Neural cell (in vitro differentiated cells): ENCODE measurements at places on chromosomes 3 and 15. TPM values are rescaled to one million over a fixed set of nuclear protein-coding genes. Genes with fewer than 3 reads are reported as not detected.

Gene DGKG
- polyA plus RNA-seq: 0.08 TPM in 1 of 2 replicates, not detected in the other

Gene STRIT1
- 1.1 and 1.2 TPM in 2 replicates for polyA plus RNA-seq

Gene PRSS50
- polyA plus RNA-seq: not detected in 2 replicates

Gene TNNC1
- polyA plus RNA-seq: 2.2 TPM in 1 of 2 replicates, not detected in the other

Gene SPINT1
- polyA plus RNA-seq: 0.18 and 0.68 TPM in 2 replicates
